ENCODE measurements at places on chromosomes 4 and X.
A peak's percentile ranks its signal among the peaks of the same experiment; 100 is the strongest.

GRCh38 chrX:44432641-44433040 lies 89.2 kb upstream of the EFHC2 start:
- no peak for DNase-seq

- DNase-seq, result no peak
Observed at GRCh38 chrX:119734897-119735339, 23.5 kb upstream of the SOWAHD start.

GRCh38 chr4:67885762-67886161 lies 2.0 kb upstream of the TMPRSS11D start:
- DNase-seq, result no peak

DNA sequence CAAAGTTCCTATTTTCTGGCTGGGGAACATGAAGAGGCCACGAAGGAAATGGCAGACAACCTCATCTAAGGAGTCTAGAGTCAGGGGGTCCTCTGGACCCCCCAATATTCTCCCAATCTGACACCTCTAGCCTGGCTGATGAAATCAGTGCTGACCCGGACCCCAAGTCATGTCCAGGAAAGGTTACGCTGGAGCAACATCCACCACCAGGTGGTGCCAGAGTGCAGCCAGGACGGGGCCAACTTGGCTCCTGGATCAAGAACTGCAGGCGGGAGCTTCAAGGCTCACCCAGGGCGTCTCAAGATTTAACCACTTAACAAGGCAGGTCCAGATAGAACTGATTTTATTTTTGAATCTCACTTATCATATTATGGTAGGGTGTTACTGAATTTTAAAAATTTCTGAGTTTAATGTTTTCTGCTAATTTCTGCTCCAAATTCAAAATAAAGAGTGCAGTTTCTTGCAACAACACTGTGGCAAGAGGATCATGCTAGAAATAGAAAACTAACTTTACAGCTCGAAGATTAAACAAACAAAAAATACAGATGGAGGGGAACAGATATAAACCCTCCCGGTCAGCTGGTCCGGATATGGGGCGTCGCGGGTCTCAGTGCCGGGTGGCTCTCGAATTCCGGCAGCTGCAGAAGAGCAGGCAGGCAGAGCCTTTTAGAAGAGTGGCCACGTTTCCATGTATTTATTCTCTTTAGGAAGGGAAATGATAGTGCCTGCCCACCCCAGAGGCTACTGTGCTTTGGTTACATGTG lies 135.5 kb downstream of the AFAP1 start:
- peak; percentile 96 for DNase-seq

GRCh38 chr4:92516450-92516849 lies 212.7 kb downstream of the GRID2 start:
- no peak for DNase-seq

DNA sequence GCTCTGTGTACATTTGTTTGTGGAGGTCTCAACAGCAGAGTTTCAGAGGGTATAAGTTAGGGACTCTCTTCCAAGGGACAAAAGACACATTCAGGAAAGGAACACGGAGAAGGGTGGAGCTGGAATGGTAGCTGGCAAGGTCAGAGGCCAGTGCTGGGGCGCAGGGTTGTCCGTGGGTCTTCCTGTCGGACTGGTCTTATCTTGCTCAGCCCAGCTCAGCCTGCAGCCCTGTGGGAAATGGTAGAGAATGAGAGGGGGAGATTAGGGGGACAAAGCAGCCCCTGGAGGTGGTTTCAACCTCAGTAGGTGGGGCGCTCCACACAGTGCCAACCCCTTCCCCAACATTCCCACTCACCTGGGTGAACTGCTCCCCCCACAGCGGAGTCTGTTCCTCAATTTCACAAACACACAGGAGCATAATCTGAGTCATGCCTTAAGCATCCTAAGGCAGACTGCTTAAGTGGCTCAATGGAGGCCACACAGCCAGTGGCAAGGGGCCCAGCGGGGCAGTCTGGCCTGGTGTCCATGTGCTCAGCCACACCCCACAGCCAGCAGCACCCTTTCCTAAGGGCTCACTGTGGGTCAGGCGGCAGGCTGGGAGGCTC lies 6.9 kb upstream of the HDAC6 start:
- DNase-seq, result no peak

DNA sequence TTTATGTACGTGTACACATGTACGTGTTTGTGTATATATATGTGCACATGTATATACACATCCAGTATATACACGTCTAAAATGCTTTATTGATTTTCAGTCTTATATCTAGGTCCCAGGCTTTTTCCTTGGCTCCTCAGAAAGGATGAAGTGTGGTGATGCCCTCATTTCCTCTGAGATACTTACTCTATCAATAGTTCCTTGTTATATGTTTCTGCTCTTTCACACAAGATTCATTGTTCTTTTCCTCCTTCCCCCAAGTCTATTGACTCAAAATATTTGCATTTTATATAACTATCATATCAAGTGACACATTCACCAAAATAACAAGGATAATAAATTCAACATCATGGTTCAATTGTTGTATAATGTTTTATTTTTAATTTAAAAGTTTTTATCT lies 359.2 kb downstream of the EPHA5 start:
- DNase-seq, result no peak

DNA sequence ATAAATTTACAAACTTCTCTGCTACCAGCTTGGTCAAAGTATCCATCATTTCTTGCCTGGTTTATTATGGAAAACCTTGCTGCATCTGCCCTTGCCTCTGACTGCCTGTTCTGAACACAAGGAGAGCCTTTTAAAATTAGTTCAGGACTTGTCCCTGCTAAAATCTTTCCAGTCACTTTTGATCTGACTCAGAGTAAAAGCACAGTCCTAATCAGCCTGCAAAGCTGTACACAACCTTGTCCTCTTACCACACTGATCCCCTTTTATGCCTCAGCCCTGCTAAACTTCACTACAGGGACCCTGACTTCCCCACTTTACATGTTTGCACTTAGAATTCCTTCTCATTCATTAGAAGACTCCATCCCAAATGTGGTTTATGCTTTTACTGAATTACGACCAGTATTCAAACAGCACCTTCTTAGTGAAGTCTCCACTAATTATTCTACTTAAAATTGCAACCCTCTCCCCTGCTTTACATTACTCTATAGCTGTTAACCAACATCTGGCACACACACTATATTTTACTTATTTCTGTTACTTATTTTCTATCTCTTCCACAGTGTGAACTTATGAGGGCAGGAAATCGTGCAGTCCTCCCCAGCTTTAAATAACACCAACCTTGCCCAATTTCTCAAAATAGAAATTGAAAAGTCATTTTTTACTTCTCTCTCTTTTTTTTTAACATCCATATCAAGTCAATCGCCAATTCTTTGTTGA lies 6.3 kb downstream of the GABRA4 start:
- no peak for DNase-seq

DNA sequence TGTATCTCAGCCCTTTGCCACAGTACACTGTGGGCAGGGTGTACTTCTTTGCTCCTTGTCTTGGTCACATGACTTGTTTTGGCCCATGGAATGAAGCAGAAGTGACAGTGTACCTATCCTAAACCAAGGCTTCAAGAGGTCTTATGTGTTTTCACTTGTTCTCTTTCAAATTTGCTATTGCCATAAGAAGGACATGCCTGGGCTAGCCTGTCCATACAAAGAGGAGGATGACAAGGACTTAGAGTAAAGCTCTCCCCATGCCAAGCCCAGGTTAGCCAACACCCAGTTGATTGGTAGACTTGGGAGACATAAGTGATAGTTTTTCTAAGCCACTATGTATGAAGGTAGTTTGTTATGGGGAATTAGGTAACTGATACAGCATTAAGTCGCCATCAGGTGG lies 141.1 kb upstream of the MID1 start:
- DNase-seq, result no peak

DNA sequence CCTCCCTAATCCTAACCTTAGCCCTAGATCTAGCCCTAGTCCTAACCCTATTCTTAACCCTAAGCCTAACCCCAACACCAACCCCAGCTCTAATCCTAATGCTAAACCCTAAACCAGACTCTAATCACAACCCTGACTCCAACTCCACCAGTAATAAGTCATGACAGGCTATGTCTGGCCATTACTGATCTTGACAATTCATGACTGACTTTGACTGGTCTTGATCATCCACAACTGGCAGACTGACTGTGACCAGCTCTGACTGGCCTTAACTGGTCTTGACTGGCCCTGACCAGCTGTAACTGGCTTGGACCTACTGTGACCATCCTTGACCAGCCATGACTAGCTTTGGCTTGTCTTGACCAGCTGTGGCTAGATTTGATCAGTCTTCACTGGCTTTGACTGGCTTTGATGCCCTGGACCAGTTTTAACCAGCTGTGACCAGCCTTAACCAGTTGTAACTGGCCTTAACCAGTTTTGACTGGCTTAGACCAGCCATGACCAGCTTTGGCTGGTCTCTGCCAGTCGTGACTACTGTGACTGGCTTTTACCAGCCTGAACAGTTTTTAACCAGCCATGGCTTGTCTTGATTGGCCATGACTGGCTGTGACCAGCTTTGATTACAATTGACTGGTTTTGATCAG lies 68.4 kb downstream of the RLIM start:
- DNase-seq, result no peak

DNA sequence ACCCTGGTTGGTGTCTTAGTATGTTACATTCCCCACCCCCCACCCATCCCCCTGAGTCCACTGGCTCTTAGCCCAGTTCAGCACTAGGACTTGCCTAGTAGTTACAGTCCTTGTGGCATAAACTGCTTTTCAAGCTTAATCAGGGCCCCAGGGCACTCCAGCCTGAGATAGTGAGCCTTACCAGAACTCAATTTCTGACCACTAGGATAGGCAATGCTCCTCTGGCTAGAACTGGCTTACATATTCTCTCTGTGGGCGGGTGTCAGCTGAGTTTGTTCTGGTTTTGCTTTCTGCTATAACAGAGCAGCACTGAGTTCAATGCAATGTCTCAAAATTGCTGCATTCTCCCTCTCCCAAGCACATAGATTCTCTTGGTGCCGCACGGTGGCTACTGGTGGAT lies 391.4 kb upstream of the DIPK2B start:
- DNase-seq, result no peak

DNA sequence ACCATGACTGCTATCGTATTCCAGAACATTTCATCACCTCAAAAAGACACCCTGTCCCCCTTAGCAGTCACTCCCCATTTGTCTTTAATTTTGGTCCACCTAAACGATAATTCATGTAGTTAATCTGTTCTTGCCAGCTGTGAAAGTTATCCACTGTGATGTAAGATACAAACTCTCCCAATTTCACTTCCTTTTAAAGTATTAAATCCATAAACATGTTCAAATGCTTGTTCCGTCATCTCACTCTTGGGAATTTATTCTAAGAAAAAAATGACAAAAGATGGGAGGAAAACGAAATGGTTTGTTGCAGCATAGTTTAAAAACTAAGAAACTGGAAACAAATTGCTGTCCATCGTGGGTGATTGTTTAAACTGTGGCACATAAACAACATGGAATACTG lies 53.7 kb upstream of the IRF2 start:
- DNase-seq, result no peak

DNA sequence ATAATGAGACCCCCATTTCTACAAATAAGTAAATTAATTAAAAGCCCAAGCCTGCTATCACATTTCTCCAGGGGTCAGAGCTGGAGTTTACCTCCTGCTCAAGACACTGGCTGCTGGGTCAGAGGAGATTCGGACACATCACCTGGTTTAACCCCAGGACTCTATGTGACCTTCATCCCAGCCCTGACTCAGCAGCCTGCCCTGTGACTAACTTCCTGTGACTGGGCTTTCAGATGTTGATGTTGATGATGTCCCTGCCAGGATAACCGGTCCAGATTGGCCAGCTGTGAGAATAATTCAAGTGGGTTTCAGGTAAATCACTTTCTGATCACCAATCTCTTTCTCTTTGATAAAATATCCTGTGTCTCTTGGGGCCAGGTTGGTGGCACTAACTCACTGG lies 102.4 kb upstream of the MAML3 start:
- DNase-seq, result no peak

GRCh38 chr4:168995537-168996295 lies 14.3 kb downstream of the CBR4 start:
- DNase-seq, result no peak

GRCh38 chr4:25861951-25862410 lies 807 bp downstream of the SEL1L3 start:
- peak; percentile 50 for DNase-seq

DNA sequence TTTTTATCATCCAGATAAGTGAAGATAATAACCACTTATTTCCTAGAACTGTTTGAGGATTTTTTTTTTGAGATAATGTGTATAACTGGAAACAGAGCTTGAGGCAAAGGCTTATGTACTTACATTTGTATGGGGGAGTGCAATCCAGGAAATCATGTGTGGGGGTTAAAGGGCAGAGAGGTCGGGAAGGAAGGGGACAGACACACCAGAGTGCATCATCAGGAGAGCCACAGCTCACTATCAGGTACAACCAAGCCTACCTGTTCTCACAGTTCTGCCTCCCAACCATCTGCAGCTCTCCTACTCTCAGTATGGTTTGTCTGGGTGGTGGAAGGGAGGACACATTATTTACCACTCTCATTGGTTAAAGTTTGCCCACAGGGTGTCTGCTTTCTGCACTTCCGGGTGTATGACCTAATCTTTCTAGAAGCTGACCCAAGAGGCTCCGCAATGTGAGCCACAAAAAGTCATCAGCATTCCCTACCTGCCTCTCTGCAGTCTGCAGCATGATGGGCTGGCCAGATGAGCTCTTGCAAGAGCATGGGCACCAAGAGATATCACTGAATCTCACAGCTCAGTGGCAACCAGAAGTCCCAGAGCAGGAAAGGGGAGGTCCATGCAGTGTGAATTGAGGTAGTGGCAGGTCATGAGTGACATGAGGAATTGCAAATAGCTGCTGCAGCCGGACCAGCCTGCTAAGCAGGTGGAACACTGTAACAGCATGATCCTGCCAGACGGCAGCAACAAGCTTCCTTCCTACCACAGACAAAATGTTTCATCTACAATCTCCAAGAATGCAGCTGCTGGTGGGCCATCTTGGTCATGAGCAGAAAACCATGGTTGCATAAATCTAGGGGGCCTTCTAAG lies 36.9 kb upstream of the SPRY1 start:
- no peak for DNase-seq

GRCh38 chr4:151948351-151949016 lies 187.7 kb upstream of the GATB start:
- no peak for DNase-seq

DNA sequence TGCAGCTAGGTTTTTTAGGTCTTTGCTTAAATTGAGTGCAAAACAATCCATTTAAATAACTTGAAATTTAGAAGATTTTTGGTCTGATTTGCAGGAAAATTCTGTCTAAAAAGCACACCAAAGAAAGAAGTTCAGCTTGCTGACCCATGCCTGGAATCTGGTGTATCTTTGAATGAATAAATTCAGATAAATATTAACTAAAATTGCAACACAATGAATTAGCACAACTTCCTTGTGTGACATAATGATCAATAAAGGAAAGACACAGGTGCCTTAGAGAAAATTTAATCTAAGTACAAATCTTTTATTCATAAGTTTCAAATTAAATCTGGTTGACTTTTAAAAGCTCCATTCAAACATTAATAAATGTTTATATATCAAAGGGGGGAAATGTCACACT lies 791.5 kb upstream of the LCORL start:
- no peak for DNase-seq

DNA sequence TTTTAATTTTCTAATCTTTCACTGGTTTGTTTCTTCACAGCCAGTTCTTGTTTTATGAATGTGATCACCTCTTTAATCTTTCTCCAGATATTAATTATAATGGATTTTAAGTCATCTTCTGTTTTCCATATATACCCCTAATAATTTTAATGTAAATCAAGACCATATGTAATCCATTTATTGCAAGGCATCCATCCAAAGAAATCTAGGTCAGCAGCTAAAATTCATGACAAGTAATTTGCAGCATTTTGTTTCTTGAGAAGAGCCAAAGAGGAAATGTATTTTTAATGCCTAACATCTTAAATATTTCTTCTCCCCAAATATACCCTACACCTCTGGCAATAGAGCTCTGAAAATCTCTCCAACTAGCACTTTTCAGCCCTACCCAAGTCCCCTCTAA lies 81.1 kb downstream of the SUPT20HL2 start:
- DNase-seq, result no peak

GRCh38 chr4:139209470-139210063 lies 32.5 kb upstream of the ELF2 start:
- no peak for DNase-seq
